ENCODE measurements at places on chromosomes 6 and 20. TPM values are rescaled to one million over a fixed set of nuclear protein-coding genes. Genes with fewer than 3 reads are reported as not detected.
A peak's percentile ranks its signal among the peaks of the same experiment; 100 is the strongest.

DNA sequence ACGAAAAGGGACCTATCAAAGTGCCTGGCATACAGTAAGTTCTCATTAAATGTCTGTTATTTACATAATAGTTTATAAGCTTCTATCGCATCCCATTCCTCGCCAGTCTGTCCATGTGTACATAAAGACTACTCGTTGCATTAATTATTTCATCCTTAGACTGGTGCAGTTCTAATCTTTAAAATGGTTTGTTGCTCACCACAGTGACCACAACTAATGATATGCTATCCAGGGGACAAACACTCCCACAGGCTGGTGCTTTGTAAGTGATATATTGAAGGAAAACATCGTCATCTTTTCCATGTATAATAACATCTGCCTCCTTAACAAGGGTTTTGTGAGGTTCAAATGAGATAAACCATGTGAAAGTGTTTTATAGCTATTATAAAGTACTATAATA is 39.0 kb upstream of the HBS1L start:
- no peak overlapping the region for H3K4me3 ChIP-seq
- H3K27ac ChIP-seq, result no peak overlapping the region
- peaks cover 65% of the 10 kb centered on the region for H3K4me1 ChIP-seq
- H3K36me3 ChIP-seq, result no peaks in the 10 kb centered on the region

GRCh38 chr6:17725083-17725482 is 18.4 kb upstream of the NUP153 start:
- no peaks in the 10 kb centered on the region for H3K36me3 ChIP-seq
- DNase-seq, result no peak
- H3K27ac ChIP-seq, result no peak overlapping the region
- H3K4me1 ChIP-seq, result no peaks in the 10 kb centered on the region
- H3K27me3 ChIP-seq, result peaks cover 3% of the 10 kb centered on the region

DNA sequence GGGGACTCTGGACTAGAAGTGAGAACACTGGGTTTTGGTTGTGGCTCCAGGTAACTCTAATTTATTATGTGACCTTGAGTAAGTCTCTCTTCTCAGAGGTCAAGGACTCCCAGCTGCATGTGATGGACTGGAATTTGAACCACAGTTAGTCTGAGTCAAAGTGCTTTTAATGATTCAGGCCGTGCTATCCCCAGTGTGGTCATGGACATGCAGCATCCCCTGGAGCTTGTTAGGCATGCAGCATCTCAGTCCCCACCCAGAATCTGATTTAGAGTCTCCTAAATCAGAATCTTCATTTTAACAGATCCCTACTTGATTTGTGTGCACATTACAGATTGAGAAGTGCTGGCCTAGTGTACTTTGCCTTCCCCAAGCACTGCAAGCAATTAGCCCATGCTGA is 74.2 kb downstream of the TOX2 start:
- no peak for DNase-seq
- peaks cover 2% of the 10 kb centered on the region for H3K27me3 ChIP-seq
- H3K4me3 ChIP-seq, result no peak overlapping the region
- H3K4me1 ChIP-seq, result peaks cover 16% of the 10 kb centered on the region
- H3K36me3 ChIP-seq, result peaks cover 3% of the 10 kb centered on the region
- no peak overlapping the region for H3K27ac ChIP-seq

Gene PAX1
- not detected for total RNA-seq

Gene MOXD1
- total RNA-seq, result not detected

Gene TPD52L1
- not detected for total RNA-seq

Gene KIAA1755
- total RNA-seq, result not detected

- no peaks in the 10 kb centered on the region for H3K4me1 ChIP-seq
- no peaks in the 10 kb centered on the region for H3K27me3 ChIP-seq
- DNase-seq, result no peak
- no peak overlapping the region for H3K4me3 ChIP-seq
Measured at GRCh38 chr20:16350465-16350864, 222.8 kb downstream of the KIF16B start.

Gene BCAS1
- total RNA-seq, result not detected

DNA sequence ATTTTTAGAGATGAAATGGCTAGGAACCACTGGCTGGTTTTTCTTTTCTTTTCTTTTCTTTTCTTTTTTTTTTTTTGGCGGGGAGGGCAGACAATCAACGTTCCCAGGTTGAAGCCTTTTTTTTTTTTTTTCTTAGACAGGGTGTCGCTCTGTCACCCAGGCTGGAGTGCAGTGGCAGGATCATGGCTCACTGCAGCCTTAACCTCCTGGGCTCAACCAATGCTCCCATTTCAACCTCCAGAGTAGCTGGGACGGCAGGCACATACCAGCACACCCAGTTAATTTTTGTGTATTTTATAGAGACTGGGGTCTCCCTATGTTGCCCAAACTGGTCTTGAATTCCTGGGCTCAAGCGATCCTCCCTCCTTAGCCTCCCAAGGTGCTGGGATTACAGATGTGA is 18.8 kb upstream of the ITCH start:
- H3K4me1 ChIP-seq, result no peaks in the 10 kb centered on the region
- H3K36me3 ChIP-seq, result no peaks in the 10 kb centered on the region
- H3K27me3 ChIP-seq, result no peaks in the 10 kb centered on the region
- no peak for DNase-seq

- no peak overlapping the region for H3K4me3 ChIP-seq
- peaks cover 5% of the 10 kb centered on the region for H3K27me3 ChIP-seq
- no peak overlapping the region for H3K27ac ChIP-seq
- no peaks in the 10 kb centered on the region for H3K36me3 ChIP-seq
- DNase-seq, result no peak
Measured at GRCh38 chr6:145756170-145756662, 20.9 kb upstream of the EPM2A start.

- no peak for DNase-seq
- no peaks in the 10 kb centered on the region for H3K27me3 ChIP-seq
- H3K4me1 ChIP-seq, result no peaks in the 10 kb centered on the region
Measured at GRCh38 chr6:66623050-66623449, 916.0 kb upstream of the EYS start.

GRCh38 chr6:1739680-1740079 is 130.0 kb downstream of the FOXC1 start:
- H3K27me3 ChIP-seq, result no peaks in the 10 kb centered on the region
- H3K4me1 ChIP-seq, result no peaks in the 10 kb centered on the region
- H3K36me3 ChIP-seq, result no peaks in the 10 kb centered on the region
- H3K27ac ChIP-seq, result no peak overlapping the region

DNA sequence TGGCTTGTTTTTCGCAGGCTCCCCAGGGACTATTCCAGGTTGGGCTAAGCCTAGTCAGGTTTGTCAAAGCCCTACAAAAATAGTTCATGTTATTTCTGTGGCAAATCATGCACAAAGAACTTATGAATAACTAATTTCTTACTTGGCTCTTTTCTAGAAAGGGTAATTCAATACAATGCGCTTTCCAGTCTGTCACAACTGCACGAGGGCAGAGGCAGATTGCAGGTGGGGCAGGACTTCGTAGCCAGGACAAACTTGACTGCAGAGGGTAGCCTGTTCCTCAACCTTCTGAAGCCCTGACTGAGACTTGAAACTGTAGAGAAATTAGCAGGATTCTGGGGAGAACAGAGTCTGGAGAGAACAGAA is 253.5 kb downstream of the QKI start:
- no peaks in the 10 kb centered on the region for H3K27me3 ChIP-seq
- DNase-seq, result no peak
- no peak overlapping the region for H3K27ac ChIP-seq

DNA sequence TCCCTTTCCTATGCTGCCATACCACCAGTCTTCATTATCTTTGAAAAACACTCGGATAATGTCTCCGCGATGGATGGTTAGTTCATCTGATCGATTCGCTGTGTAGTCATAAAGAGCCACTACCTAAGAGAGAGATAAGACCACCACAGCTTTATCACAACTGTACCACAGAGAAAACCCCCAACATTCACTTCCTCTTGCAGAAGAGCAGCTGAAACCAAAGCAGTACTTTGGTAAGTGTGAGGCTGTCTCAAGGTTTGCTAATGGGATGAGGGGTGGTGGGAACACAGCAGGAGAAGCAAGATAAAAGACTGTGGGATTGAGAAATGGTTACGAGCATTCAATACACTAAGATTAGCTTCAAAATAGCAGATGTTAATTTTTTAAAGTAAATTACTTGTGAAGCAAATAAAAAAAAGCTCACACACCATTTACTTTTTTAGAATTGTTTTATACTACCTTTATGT is 142.1 kb downstream of the MYB start:
- H3K4me1 ChIP-seq, result peaks cover 37% of the 10 kb centered on the region
- H3K27me3 ChIP-seq, result no peaks in the 10 kb centered on the region
- H3K36me3 ChIP-seq, result peaks cover 80% of the 10 kb centered on the region

- no peaks in the 10 kb centered on the region for H3K4me1 ChIP-seq
- DNase-seq, result no peak
- H3K4me3 ChIP-seq, result no peak overlapping the region
- H3K36me3 ChIP-seq, result no peaks in the 10 kb centered on the region
- no peaks in the 10 kb centered on the region for H3K27me3 ChIP-seq
- H3K27ac ChIP-seq, result no peak overlapping the region
Measured at GRCh38 chr6:107246972-107247615, 131.8 kb upstream of the BEND3 start.

- H3K27me3 ChIP-seq, result peaks cover 10% of the 10 kb centered on the region
- no peak overlapping the region for H3K4me3 ChIP-seq
- no peak overlapping the region for H3K27ac ChIP-seq
- H3K36me3 ChIP-seq, result no peaks in the 10 kb centered on the region
Measured at GRCh38 chr20:44336086-44336485, 757 bp upstream of the R3HDML start.

Gene PHF1
- total RNA-seq, result 39.1 TPM

Gene CASS4
- total RNA-seq, result 4.6 TPM

DNA sequence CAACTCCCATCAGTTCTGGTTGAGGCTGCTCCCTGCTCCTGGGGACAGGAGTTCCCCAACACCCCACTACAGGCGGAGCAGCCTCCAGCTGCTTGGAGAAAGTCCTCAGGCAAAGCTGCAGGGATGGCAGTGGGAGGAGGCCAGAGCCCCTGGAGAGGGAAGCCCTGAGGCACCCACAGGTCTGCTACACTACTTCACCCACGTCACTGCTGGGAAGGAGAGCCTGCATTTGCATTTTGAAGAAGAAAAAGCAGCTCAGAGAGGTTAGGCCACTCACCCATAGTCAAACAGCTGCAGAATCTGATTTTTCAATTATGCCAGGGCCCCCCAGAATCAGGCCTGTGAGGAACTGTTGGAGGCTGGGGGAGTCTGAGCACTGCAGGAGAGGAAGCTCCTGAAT is 17.2 kb downstream of the BFSP1 start:
- no peak overlapping the region for H3K27ac ChIP-seq
- peaks cover 20% of the 10 kb centered on the region for H3K4me1 ChIP-seq
- no peak overlapping the region for H3K4me3 ChIP-seq
- no peak for DNase-seq
- H3K27me3 ChIP-seq, result peaks cover 8% of the 10 kb centered on the region
- H3K36me3 ChIP-seq, result no peaks in the 10 kb centered on the region

DNA sequence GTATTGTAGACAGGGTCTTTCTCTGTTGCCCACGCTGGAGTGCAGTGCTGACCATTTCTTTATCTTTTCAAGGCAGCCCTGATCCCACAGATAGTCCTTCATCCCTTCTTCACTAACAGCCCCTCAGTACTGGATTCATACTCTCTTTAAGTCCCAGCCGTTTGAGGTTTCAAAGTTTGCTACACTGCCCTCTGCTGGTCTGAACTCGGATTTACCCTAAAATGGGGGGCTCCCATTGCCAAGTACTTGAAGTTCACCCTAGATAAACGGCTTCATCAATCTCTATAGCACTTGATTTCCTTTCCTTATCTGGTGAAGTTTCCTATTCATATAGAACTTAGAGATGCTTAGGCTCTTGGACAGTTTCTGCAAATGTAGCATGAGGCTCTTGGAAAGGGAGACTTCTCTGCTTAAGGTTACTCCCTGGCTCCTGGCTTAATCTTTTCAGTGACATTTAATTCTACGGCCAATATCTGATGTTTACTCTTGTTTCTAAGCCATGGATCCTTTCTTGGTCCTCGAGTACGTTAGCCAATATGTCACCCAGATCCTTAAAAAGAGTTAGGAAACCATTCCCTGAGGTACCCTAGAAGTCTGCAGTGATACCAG is 21.4 kb upstream of the PREP start:
- H3K27me3 ChIP-seq, result peaks cover 11% of the 10 kb centered on the region
- H3K4me1 ChIP-seq, result peaks cover 2% of the 10 kb centered on the region
- no peak overlapping the region for H3K4me3 ChIP-seq
- DNase-seq, result peak; percentile 43
- no peak overlapping the region for H3K27ac ChIP-seq

DNA sequence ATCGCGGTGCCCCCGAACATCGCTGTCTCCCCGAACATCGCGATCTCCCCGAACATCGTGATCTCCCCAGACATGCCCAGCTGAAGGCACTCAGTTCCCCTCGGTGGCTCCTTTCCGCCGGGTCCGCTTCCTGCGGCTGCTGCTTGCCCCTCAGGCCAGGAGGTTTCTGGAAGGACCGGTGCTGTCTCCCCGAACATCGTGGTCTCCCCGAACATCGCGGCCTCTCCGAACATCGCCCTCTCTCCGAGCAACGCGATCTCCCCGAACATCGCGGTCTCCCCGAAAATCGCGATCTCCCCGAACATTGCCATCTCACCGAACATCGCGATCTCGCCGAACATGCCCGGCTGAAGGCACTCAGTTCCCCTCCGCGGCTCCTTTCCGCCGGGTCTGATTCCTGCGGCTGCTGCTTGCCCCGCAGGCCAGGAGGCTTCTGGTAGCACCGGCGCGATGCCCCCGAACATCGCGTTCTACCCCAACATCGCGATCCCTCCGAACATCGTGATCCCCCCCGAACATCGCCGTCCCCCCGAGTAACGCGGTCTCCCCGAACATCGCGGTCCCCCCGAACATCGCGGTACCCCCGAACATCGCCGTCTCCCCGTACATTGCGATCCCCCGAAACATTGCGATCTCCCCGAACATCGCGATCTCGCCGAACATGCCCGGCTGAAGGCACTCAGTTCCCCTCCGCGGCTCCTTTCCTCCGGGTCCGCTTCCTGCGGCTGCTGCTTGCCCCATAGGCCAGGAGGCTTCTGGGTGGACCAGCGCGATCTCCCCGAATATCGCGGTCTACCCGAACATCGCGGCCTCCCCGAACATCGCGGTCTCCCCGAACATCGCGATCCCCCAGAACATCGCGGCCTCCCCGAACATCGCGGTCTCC is 808 bp downstream of the ULBP1 start:
- H3K4me1 ChIP-seq, result peaks cover 20% of the 10 kb centered on the region
- peaks cover 4% of the 10 kb centered on the region for H3K36me3 ChIP-seq
- DNase-seq, result no peak
- H3K27me3 ChIP-seq, result peaks cover 83% of the 10 kb centered on the region
- peak overlapping the region; percentile 85 for H3K4me3 ChIP-seq
- H3K27ac ChIP-seq, result peak overlapping the region; percentile 72

All from activated T-helper 2 cell treated with anti-CD3 and anti-CD28 coated beads, Interferon-gamma antibody, Interleukin-2, Interleukin-4, amounts not matched to agents 10 μg/mL and 5 μg/mL and 100 μg/mL, durations not matched to agents 14 hours and 24 hours and 36 hours (primary cell).